ENCODE measurements at places on chromosomes 3 and 15.
A peak's percentile ranks its signal among the peaks of the same experiment; 100 is the strongest.

GRCh38 chr15:30990446-30991254 lies 778 bp downstream of the MTMR10 start:
- DNase-seq: peak; percentile 19

DNA sequence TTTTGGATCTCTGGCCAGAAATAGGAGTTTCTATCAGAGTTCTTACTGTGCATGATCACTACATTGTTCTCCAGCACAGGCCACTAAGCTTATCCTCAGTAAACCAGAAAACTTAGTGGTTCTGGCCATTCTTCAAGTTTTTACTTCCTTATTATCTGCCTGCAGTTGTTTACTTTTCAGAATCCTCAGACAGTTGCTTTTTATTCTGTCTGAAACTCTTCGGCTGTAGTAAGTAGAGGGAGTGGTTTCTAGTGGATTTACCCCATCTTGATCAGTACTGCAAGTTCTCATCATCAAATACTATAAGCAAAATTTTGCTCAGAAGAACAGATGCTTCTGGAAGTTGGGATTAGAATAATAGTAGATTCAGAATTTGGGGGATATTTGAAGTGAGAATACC lies 193.0 kb upstream of the RARB start:
- no peak for DNase-seq

DNA sequence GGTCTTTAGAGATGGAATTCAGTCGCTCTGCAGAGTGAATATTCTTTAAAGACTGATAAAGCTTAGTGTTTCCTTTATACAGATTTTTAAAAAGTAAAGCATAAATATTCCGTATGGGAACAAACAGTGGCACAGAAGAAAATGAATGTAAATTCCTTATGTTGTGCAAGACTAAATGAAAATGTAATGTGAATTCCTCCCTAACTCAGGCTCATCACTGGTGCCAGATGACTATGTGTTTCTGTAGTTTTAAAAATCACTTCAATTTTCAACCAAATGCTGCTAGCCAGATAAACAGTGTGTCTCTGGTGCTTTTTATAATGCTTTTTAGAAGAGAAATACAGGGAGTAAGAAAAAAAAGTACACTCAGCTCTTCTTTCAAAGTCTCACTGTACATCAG lies 154.8 kb upstream of the SNTN start:
- DNase-seq: no peak

- no peak for DNase-seq
Measured at GRCh38 chr15:70442616-70443321, 320.6 kb downstream of the UACA start.

GRCh38 chr15:59329091-59329490 lies 43.6 kb downstream of the MYO1E start:
- no peak for DNase-seq

DNA sequence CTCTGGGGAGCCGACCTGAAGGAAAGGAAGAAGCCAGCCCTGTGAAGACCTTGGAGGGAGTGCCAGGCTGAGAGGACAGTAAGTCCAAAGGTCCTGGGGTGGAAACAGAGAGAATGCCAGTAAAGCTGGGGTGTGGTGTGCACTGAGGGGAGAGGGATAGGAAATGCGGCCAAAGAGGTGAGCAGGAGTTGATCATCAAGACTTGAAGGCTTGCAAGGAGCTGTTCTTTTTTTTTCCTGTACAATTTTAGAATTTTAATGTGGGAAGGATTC lies 73.8 kb downstream of the SYNPR start:
- DNase-seq: no peak

DNA sequence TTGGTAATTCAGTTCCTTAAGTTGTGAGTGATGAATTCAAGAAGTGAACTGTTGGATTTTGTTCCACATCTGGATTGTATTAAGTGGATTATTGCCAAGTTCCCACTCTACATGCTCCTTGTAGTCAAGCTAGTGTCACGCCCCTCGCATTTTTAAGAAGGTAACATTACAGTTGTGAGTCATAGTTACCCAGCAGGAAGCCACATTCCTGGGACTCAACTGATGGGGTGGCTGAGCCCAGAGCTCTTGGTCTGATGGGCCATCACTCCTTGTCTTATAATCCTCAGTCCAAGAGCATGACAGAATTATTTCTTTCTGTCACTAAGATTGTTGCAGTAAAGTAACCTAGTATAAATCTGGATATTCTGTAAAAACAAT lies 102.7 kb downstream of the PTPRG start:
- no peak for DNase-seq

- DNase-seq: no peak
Measured at GRCh38 chr3:134007819-134008218, 21.9 kb downstream of the SLCO2A1 start.

DNA sequence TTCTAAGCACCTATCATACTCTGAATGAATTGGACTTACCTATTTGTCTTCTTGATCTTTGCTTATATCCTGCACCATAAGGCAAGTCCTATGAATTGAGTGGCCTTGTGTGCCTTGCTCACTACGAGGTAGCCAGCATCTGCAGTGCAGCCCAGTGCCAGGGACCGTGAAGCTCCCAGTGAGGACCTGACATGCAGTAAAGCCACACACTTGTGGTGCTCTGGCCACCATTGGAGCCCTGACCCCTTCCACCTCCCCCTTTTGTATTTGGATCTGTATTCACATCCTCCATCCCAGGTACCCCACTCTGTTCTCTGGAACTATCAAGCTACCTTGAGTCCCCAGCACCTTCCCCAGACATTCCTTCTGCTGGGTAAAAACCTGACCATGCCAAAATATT lies 52.1 kb downstream of the BSN start:
- DNase-seq: no peak

GRCh38 chr3:155387571-155387970 lies 94.1 kb upstream of the STRIT1 start:
- DNase-seq: no peak

DNA sequence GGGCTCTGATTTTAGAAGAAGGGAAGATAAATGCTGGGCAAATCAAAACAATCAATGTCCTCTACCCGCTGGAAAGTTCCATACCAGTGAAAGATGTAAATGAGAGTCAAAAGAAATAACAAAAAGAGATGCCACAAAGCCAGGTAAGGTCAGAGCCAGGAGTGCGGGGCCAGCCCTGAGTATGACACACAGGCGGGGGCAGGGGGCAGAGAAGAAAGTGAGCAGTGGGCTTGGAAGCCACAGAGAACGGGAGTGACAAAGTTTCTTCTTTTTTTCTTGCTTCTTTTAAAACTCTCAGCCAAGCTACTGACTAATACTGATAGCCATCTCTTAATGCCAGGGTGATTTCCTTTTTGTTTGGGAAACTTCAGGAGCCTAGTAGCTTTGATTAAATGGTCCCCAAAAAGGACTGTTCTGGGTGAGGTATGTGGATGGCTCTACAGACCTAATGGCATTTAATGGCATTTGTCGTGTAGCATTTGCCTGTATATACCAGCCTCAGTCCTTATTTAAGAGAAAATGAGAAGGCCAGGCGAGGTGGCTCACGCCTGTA lies 23.1 kb upstream of the TSEN2 start:
- DNase-seq: no peak

GRCh38 chr3:181610083-181610972 lies 101.4 kb upstream of the SOX2 start:
- peak; percentile 78 for DNase-seq

DNA sequence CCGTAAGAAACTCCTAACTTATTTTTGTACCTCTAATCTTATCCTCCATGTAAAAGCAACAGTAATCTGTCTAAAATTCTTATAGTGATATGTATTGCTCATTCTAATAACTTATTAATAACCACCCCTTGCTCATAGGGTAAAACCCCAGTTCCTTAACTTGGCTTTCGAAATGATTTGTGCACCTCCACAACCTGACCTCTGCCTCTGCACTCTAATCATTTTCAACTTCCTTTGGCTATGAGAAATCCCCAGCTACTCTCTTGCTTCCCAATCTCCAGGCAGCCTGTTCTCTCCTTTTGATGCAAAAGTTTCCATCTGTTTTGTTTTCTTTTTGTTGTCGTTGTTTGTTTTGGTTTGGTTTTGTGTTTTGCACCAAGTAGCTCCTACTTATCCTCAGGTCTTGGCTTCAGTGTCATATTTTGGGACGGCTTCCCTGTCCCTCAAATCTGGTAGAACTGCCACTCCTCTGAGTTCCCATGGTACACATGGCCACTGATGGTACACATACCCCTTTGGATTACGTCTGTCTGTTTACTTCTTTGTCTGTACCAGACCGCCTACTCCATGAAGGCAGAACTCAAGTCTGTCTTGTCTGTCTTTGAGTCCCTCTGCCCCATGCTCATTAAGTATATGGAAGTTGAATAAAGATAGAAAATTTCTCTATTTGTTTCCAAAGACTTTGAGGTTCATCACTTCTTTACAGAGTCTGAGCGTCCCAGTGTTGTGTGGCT lies 105.6 kb upstream of the TGFBR2 start:
- no peak for DNase-seq

GRCh38 chr3:34319881-34320280 lies 521.5 kb downstream of the PDCD6IP start:
- no peak for DNase-seq

DNA sequence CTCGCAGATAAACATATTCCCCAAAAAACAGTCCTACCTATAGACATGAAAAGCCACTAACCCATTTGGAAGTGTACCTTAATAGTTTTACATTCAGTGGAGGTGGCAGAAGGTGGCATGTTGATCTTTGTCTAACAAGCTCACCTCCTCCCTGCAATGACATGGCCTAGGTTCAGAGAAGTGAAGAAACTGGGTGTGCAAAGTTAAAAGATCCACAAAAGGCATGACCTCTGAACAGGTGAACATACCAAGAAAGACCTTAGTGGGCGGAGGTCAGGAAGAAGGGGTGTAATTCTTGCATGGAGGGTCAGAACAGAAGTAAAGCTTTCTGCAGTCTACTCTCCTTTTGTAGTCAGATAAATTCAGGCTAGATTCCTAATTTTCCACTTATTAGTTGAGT lies 822 bp downstream of the MRPL3 start:
- DNase-seq: peak; percentile 11

DNA sequence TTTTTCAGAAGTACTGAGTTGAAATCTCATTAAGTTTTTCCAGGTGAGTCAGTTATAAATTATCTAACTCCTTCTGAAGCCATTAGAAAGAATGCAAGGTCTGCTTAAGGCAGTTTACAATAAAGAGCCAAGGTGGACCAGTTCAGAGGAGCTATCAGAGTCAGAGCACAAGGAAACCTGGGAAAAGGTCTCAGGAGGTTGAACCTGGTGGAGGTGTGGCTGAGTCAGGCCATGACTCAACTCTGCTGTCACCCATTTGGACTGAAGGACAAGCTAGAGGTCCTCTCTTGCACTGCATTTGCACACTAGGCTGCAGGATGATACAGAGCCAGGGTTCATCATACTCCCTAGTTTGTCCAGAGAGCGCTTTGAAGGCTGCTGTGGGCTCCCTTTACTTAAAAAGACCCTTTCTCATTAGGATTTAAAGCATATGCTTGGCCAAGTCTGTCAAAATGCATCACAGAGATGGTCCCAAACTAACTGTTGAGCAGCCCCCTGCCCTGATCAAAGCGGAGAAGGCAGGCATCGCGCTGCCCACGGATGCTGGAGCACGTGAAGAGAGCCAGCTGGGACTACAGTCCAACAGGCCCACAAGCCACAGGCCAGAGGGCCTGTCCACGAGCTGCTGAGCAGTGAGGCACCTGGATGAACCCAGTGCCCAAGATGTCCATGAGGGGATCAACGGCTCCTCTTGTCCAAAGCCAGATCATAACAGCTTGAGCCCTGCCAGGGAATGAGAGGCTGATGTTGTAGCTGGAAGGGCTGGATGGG lies 26.0 kb upstream of the MRPS22 start:
- DNase-seq: no peak
